ENCODE measurements at places on chromosomes 4 and X. TPM values are rescaled to one million over a fixed set of nuclear protein-coding genes. Genes with fewer than 3 reads are reported as not detected.

DNA sequence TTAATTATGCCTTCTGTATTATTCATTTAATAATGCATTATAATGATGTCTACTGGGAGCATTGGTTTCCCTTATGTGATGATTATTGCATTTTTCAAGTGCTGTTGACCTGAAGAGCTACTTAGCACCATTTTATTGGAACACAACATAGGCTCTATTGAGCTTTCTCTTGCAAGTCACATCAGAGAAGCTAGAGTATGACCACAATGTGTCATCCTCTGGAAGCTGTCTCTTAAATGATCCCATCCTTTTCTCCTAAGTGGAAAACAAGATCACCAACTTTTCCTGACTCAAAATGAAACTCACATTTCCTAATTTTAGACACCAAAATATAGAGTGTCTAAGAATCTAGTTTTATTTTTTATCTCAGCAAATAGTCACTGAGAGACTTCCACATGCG is 1451.9 kb downstream of the PCDH7 start:
- no peaks in the 10 kb centered on the region for H3K4me1 ChIP-seq
- no peak overlapping the region for H3K27ac ChIP-seq
- H3K27me3 ChIP-seq = no peaks in the 10 kb centered on the region
- DNase-seq = no peak

DNA sequence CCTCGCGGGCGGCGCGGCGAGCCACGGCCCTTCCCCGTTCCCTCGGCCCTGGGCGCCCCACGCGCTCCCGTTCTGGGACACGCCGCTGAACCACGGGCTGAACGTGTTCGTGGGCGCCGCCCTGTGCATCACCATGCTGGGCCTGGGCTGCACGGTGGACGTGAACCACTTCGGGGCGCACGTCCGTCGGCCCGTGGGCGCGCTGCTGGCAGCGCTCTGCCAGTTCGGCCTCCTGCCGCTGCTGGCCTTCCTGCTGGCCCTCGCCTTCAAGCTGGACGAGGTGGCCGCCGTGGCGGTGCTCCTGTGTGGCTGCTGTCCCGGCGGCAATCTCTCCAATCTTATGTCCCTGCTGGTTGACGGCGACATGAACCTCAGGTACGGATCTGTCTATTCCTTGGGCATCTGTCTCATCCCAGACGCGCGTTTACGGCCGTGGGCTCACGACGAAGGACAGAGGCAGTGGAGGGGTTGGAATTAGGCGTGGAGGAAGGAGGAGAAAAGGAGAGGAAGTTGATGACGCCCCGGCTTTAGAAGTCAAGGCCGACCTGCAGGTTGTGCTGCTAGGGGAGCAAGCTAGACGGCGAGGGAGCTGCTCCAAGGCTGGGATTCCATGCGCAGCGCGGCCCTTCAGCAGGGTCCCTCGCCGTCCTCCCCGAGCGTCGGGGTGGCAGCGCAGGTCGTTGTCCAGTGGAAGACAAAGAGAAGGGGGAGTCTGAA is 792 bp downstream of the SLC10A4 start:
- H3K4me3 ChIP-seq = peak overlapping the region; percentile 26
- H3K27me3 ChIP-seq = no peaks in the 10 kb centered on the region
- H3K4me1 ChIP-seq = peaks cover 7% of the 10 kb centered on the region

The PCGF3 gene
- total RNA-seq = 66.8 TPM

The LDOC1 gene
- 21.6 TPM for total RNA-seq

The GPRASP3 gene
- total RNA-seq = 3.4 TPM

The UGT2B11 gene
- not detected for total RNA-seq

The CYSLTR1 gene
- total RNA-seq = 2.5 TPM

The RS1 gene
- total RNA-seq = 0.40 TPM

The RNF150 gene
- total RNA-seq = 19.3 TPM

The TLR7 gene
- 3.5 TPM for total RNA-seq

The KLHL5 gene
- total RNA-seq = 33.4 TPM

The FRAS1 gene
- 12.2 TPM for total RNA-seq

The CYBB gene
- 48.7 TPM for total RNA-seq
